Sciatic nerve (tissue), 2 donors: ENCODE measurements at places on chromosomes 5 and 9. TPM values are rescaled to one million over a fixed set of nuclear protein-coding genes. Genes with fewer than 3 reads are reported as not detected.

DNA sequence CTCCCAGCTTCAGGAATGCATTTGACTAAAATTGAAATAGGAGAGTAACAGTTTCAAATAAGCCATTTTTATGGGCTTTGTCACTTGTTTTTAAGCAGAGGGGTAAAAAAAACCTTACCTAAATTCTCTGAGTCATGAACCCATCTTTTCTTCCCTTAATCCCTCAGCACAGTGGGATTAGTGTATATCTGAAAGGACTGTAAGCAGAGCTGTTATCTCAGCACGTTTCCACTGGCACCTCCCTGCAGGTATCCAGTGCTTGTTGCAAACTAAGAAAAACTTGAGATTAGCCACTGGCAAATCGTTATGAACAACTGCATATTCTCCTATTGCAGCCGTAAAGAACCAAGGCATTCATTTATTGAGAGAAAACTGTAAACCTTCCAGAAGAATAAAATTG is 872.7 kb downstream of the EFNA5 start:
- DNase-seq, result no peak

- DNase-seq, result no peak
Measured at GRCh38 chr5:109705596-109705995, 15.9 kb downstream of the MAN2A1 start.

PCDHGB2 gene
- total RNA-seq, result 10.2 TPM

PDE6A gene
- total RNA-seq, result not detected

PLEKHG4B gene
- 1.1 TPM for total RNA-seq

CER1 gene
- total RNA-seq, result not detected
